ENCODE measurements at places on chromosomes 3 and 15.

GRCh38 chr3:176816937-176817336 is 380.3 kb downstream of the TBL1XR1 start:
- no peak for DNase-seq

GRCh38 chr3:27559835-27560234 is 75.7 kb upstream of the SLC4A7 start:
- DNase-seq = no peak

DNA sequence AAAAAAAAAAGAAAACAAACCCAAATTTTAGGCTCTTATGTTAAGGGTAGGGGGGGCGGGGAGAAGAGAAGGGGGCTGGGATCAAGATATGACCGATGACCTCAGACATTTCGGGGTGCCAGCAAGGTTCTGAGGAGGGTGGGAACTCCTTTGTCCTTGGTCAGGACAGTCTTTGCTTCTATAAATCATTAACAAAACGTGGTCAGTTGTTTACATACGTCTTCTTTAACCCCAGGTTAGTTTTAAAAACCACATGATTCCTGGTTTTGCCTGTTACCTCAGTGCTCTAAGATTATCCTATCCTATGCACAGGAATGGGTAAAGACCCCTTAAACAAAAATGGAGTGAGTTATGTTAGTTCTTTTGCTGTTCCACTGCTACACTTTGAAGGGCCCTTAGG is 285.5 kb downstream of the GABRG3 start:
- no peak for DNase-seq

DNA sequence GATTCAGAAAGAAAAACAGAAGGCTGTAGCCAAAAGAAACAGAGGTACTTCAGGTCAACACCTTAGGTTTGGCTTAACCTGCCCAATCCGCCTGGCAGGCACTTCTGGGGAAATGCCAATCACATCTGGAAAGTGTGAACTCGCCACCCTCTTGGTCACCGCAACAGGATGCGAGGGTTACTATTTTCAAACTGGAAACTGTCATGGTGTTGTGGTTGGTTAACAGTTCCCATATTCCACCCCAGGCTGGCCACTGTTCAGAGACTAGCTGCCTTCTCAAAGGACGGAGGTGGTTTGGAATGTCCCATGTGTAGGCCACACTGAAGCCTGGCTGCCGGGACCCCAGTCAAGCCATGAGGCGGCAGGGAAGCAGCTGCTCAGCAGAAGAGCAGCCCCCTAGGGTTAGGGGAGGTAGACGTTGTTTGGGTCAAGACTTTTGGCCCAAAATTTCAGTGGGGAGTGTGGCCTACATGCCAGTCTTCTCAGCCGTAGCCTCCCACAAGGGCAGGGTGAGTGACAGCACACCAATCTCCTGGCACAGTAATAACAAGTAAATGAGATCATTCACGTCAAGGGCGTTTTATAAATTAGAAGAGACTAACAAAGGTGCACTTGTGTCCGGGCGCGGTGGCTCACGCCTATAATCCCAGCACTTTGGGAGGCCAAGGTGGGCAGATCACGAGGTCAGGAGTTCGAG is 54.6 kb downstream of the UMPS start:
- DNase-seq = no peak

DNA sequence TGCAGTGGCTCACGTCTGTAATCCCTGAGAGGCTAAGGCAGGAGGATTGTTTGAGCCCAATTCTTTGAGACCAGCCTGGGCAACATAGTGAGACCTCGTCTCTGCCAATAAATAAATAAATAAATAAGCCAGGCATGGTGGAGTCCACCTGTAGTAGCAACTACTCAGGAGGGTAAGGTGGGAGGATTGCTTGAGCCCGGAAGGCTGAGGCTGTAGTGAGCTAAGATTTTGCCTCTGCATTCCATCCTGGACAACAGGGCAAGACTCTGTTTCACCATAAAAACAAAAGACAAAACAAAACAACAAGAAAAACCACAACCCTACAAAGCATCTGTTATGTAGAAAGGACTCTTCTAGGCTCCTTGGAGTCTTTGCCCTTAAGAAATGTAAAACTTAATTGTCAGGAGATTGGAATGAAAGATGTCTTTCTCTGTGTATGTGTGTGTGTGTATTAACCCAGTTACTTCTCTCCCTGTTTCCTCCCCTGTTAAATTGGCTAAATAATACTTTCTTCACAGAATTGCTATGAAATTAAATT is 9.5 kb downstream of the NECTIN3 start:
- DNase-seq = no peak

All from HT1080 (cell line).